Activated naive CD8-positive, alpha-beta T cell treated with anti-CD3 and anti-CD28 coated beads, Interleukin-2, amount 50 U/mL, for 16 hours (primary cell): ENCODE measurements at places on chromosomes 6 and 20.

- no peak for DNase-seq
Observed at GRCh38 chr6:46715141-46715540, 20.0 kb downstream of the PLA2G7 start.

- no peak for DNase-seq
Observed at GRCh38 chr6:34917626-34918285, 28.7 kb downstream of the ANKS1A start.

- no peak for DNase-seq
Observed at GRCh38 chr6:154950979-154951344, 44.2 kb upstream of the TIAM2 start.

- DNase-seq = no peak
Observed at GRCh38 chr6:109019911-109020310, 74.7 kb downstream of the SESN1 start.

- DNase-seq = no peak
Observed at GRCh38 chr6:103280417-103280816, 1579.3 kb downstream of the HACE1 start.

DNA sequence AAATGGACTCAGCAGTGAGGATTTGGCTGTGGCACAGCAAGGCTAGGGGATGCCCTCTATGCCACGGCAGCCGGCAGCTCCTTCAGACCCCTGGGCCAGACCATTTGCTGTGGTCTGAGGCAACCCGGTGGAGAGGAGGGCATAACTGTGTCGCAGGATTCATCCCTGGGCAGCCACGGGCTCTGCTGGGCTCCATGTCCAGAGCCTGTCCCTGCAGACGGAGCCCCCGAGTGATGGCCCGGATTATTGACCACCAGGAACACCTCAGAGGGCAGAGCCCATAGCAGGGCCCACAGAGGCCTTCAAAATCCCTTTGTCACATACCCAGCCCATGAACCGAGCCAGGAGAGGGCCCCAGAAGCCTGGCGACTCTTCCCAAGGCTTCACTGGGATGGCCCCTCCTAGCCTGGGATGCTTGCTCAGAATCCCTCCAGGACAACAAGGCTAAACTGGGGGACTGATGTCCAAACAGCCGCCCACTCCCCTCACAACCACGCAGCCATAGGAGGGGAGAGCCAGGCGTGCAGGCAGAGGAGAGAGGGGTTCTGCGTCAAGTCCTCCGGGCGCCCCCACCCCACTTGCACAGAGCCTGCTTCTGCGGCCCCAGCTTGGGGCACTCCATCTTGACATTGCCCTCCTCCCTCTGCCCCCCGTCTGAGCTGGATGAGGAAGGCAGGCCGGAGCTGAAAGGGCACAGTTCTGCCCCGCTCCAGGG is 68.2 kb upstream of the AFDN start:
- DNase-seq = no peak

GRCh38 chr6:32774426-32774825 is 11.1 kb upstream of the HLA-DQB2 start:
- DNase-seq = no peak

- DNase-seq = no peak
Observed at GRCh38 chr6:8710668-8711431, 275.5 kb upstream of the SLC35B3 start.

DNA sequence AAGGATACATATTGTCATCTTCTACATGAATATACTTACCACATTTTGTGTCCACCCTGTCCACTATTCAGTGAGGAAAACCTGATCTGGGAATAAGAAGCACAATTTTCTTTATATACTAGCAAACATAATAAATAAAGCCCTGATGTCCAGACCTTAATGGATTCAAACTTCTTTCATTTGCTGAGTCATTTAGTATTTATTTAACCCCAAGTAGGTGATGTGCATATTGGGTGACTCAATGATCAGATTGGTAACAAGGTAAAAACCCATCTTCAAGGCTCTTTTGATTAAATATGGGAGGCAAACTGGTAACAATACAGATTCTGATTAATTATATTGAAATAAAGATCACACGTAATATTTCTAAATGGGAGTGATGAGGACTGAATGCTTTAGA is 1159.8 kb upstream of the EYS start:
- no peak for DNase-seq

GRCh38 chr20:10576411-10577090 is 97.2 kb downstream of the JAG1 start:
- no peak for DNase-seq

DNA sequence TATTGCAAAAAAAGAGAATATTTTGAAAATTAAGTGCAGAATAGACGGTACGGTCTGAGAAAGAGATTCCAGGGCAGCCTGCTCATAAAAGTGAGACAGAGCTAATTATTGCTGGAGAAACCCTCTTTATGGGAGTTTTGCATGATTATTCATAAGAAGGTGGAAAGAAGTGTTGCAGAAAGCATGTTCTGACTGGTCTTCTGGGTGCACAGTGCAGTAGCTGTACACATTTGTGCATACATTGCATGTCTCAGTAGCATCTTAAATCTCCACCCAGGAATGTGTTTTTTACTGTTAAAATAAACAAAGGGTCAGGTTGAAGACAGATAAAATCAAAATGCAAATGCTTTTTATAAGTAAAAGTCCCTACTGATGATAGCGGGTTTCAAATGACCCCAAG is 1813.6 kb upstream of the DEFB115 start:
- no peak for DNase-seq

GRCh38 chr6:88380083-88380482 is 213.9 kb upstream of the CNR1 start:
- DNase-seq = no peak

DNA sequence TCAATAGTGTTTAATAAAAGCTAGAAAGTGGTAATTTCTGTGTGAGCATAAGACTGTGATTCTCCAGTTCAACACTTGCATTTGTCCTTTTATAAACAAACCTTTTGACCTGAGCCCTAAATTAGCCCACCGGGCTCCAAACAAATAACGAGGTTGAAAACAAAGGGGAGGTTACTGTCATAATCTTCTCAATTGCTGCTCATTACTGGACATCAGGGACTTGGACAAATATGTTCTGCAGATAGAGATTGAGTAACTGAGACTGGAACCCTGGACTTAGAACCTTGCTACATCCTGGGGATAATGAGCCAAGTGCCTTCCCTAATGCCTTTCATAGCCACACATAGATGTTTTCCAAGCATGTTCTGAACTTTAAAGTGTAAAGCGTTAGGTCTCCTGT is 84.2 kb upstream of the PCSK2 start:
- no peak for DNase-seq

- DNase-seq = no peak
Observed at GRCh38 chr6:11921017-11921438, 91.1 kb upstream of the HIVEP1 start.

GRCh38 chr6:29011276-29011734 is 6.2 kb upstream of the ZNF311 start:
- no peak for DNase-seq

DNA sequence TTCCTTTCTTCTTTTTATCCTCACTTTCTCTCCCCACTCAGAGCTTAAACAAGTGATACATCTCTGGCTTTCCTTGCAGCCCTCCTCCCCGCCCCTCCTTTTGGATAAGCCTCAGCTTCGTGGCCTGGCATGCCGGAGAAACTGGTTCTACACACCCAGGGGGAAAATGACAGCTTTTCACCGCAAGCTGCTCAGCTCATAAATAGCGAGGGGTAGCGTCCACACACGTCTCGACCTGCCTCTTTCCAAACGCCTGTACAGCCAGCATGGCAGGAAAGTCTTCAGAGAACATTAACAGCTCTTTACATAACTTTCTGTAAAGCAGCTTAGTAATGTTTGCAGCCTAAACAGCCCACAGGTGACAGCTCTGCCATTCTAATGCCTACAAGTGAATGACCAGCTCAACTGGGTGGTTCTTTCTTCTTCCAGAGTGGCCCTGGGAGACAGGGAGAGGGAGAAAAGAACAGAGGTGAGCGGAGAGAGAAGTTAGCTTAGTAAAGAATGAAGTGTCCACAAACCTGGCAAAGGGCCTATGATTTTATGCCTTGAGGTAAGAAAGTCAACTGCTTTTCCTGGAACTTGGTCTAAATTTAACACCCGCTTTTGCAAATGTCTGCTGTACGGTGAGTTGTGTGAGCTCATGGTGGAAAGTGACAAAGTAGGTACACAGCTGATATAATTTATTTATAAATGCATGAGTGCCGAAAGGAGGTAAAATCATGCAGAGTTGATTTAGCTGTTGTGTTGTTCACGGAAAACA is 251.5 kb downstream of the TFAP2A start:
- no peak for DNase-seq

DNA sequence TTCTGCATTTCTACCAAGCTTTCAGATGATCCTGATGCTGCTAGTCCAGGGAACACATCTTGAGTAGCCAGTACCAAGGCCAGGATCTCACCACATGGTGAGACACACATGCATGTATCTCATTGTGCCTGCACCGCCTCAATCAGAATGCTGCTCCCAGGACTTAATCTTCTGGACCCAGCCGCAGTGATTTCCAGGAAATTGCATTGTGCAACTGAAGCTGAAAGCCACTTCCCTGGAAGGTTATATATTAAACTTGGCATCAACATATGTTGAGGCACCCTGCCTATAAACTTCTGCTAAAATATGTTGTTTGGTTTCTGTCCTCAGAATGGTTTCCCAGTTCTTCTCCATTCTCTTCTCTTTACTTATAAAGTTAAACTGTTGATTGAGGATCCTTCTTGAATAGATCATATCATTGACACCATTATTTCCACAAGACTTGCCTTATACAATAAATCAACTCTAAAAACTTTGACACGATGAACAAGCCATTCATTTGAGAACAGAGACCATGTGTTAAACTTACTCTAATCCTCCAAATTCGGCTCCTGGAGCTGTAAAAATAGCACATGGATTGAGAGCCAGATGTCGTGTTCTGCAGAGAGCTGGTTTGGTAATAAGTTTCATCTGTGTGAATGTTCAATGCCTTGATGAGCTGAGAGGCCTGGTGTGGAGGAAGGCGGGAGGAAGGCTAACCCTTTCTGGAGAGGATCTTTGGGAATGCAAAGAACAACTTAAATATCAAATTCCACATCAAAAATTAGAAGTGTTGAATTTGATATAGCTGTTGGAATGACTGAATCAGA is 65.0 kb upstream of the PCSK2 start:
- no peak for DNase-seq

GRCh38 chr6:151494936-151495320 is 1.1 kb downstream of the CCDC170 start:
- DNase-seq = no peak

GRCh38 chr6:79117752-79118151 is 39.7 kb upstream of the PHIP start:
- DNase-seq = no peak

GRCh38 chr6:35247642-35248231 is 11.8 kb upstream of the ZNF76 start:
- no peak for DNase-seq

DNA sequence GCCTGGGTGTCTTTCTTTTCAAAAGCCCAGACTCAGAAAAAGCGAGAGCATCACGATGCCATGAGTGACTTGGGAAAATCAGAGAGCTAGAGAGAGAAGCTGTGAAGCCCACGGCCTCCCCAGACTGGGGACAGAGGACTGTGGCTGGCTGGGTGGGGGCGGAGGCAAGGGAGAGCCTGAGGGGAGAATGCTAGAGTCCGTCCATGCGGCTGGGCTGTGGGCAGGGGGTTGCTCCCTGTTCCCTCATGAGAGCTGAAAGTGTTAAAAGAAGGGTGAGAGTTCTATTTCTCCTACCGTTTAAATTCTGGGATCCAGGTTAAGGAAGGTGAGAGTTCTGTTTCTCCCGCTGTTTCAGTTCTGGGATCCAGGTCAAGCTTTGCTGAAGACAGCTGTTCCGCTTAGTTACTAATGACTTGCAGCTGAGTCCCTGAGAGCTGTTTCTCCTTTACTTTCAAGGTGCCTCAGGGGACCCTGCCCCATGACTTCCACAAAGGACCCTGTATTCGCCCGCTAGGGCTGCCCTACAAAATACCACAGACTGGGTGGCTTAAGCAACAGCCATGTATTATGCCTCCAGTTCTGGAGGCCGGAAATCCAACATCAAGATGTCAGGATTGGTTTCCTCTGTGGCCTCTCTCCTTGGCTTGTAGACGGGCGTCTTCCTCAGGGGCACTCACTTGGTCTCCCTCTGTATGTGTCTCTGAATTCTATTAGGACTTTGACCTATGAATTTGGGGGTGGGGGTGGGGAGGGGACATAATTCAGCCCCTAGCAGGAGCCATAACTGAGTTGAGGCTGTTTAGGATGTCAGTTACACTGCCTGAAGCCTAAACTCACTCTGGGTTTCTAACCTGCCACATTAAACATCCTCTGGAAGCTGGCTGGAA is 127.0 kb downstream of the PXDC1 start:
- DNase-seq = no peak

- DNase-seq = no peak
Observed at GRCh38 chr6:47428746-47429664, 48.6 kb upstream of the CD2AP start.

- no peak for DNase-seq
Observed at GRCh38 chr20:19231359-19232035, 19.1 kb downstream of the SLC24A3 start.

DNA sequence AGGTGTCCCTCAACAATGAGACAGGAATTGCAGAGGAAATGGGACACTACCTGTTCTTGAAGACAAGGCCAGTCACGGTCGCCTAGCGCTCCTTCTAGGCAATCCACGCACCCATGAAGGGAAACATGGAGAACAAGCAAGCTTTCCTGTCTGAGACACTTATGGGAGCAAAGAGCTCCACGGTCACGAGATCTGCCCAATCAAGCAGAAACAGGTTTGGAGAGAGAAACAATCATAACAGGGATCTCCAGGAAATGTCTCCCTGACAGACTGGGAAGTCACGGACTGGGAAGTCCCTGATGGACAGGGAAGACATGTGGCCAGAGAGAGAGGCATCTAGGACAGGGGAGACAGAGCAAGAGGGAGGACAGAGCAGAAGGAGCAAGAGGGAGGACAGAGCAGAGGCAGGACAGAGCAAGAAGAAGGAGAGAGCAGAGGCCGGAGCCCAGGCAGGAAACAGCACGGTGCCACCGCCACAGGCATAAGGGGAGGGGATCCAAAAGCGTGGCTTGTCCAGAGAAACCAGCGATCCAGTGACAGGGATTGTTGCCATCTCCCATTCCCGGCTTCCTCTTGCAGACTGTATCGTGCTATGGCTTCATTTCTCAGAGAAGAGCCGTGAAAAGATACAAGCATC is 167.8 kb upstream of the ZNF337 start:
- no peak for DNase-seq

DNA sequence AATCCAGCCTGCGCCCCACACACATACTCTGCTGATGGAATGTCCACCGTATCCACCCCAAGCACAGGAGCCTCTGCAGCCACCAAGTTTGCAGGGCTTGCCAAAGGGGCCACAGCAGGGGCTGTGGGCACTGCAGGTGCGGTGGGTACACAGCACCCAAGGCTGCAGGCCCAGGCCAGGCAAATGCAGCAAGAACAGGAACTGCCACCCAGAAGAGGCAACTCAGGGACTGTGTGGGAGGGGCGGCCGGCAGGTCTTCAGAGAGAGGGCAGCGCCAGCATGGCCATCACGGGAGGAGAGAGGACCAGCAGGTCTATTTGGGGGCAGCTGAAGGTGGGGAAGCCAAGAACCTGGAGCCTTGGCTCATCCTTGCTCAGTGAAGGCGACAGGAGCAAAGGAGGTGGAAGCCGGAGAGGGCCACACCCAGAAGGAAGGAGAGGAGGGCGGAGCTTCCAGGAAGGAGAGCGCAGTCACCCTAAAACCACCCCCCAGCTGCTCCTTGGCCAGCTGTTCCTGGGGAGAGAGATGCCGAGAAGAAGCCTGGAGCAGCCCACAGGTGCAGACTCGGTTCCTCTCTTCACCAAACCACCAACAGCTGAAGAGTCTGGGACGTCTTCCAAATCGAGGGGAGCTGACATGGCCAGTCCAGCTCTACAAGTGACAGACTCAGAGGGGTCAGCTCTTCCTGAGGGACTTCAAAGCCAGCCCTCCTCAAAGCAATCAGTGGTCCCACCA is 265.1 kb upstream of the CDYL start:
- no peak for DNase-seq
